NT2/D1 (cell line): ENCODE measurements at places on chromosomes 7 and 10.

DNA sequence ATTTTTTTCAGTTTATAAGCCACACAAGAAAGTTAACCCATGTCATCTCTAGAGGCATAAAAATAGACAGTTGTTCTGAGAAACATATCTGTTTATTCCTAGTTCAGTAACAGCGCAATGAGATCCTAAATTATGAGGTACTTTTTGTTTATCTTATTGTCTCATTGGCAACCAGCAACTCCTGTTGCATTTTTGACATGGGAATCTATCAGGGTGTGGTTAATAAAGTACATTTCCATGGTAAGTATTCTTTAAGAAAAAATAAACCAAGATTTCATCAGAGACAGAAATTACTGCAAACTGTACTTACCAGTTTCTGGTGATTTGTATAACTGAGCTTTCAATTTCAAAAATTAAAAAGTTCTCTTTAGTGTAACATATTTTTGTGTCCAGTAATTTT is 9.0 kb downstream of the FAS start:
- DNase-seq = no peak

- DNase-seq = no peak
Observed at GRCh38 chr10:60769406-60769805, 8.9 kb upstream of the CDK1 start.

GRCh38 chr7:18845700-18846099 is 271.7 kb downstream of the TWIST1 start:
- no peak for DNase-seq

DNA sequence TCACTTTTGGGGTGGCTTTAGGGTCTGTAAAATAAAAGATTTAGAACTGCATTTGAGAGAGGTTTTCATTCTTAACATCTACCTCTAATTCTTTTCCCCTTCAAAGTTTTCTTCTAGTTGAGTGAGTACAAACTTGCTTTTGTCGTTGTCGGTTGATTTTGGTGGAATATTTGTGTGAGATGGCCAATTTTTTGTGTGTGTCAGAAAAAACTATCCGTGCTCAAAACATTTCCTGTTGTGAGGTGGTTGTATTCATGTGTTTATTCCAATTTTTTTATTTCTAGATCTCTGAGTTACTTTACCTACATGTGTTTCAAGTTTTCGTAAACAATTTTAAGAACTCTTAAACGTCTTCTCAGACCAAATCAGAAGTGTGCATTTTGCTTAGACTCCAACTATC is 1.6 kb downstream of the AHR start:
- DNase-seq = no peak

- no peak for DNase-seq
Observed at GRCh38 chr10:78331391-78331922, 297.8 kb downstream of the RPS24 start.

DNA sequence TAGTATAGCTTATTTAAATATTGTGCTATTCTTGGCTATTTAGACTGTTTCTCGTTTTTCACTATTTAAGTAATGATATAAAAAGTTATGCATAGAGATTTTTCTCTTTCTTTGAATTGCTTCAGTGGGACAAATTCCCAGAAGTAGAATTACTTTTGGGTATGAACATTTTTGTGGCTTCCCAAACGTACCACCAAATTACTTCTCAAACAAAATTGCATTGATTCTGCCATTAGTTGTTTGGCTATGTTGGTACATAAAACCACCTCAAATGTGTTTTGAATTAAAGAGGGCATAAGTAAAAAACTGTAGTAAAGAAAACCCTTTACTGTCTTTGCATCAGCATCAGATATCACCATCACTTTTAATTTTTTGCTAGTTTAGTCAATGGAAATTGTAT is 31.0 kb downstream of the AKR1B1 start:
- DNase-seq = no peak

DNA sequence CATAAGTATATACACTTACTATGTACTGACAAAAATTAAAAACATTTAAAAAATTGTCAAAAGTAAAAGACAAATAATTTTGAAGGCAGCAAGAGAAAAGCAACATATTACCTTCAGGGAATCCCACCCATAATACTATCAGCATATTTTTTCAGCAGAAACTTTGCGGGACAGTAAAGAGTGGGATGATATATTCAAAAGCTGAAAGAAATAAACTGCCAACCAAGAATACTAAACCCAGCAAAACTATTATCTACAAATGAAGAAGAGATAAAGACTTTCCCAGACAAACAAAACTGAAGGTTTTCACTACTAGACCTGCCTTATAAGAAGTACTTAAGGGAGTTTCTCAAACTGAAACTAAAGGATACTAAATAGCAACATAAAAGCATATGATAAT is 257.9 kb downstream of the TCF7L2 start:
- DNase-seq = no peak
